ENCODE measurements at places on chromosomes 2 and 18.

DNA sequence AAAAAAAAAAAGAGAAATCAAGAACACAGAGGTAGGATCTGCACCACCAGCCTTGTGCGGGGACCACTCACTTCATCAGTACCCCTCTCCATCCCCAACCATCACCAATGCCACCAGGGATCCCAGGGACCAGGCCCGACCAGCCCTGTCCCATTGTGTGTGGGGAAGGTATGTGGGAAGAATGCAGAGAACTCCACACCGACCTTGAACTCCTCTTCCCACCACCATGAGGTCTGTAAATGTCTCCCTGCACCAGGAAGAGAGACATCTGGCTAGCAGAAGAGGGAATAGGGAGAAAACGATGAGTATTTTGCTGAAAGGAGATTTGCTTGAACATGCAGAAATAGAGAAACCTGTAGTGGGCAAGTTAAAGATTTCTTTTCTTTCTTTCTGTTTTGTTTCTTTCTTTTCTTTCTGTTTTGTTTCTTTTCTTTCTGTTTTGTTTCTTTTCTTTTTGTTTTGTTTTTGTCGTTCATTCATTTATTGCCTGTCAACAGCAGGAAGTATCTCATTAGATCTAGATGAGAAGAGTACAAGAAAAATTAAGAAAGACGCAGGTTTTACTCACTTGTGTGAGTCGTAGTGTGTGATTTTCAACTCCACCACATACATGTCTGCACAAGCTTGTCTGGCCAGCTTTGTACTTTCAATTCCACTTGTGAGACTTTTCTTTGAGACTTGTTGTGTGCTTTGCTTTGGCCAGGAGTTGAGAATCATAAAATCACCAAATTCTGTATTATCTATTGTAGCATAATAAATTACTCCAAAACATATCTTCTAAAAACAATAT, 179.8 kb upstream of the HAAO start:
- no peak for DNase-seq

- no peak for DNase-seq
Observed at GRCh38 chr2:127653421-127654083, 7.6 kb downstream of the GPR17 start.

DNA sequence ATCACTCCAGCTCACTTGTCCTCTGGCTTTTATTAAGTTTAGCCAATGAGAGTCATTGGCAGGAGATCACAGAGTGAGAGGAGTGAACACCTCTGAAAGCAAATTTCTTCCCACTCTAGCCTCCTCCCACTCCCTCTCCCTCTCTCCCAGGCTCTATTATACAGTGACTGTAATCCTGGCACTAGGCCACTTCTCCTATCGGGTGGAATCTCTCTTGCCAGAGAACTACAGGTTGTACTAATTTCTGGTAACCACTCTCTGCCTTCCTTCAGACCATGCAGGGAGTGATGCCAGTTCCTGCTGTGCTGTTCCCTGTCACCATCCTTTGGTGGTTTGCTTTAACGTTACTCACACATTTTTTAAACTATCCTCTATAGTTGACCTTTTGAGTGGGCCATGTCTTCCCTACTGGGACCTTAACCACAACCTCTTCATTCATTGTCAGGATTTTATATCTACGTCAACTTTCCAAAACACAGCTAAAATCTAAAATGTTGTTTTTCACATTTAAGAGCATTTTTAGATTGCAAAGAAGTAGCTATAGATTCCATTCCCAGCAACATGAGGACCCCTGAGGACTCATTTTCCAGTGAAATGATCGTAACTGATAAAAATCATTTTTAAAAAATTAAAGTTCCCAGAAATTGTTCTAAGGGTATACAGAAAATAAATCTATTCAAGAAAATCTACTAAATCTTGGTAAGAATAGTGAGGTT, 217.1 kb downstream of the MREG start:
- no peak for DNase-seq

DNA sequence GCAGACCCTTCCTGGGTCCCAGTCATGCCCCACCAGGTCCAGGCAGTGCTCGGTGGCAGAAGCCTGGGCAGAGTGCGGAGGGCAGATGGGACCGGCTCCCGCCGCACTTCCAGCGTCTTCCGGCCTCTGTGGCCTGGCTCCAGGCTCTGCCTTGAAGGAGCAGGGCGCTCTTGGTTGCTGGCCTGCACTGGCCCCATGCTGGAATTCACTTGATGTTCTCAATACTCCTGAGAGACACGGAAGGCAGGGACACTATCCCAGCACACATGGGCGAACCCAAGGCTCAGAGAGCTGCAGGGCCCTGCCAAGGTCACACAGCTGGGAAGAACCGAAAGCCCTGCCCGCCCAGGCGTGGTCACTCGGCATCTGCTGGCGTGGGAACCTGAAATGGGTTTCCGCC, 87.6 kb upstream of the ODC1 start:
- no peak for DNase-seq

GRCh38 chr2:158060835-158061435, 40.7 kb upstream of the UPP2 start:
- no peak for DNase-seq

- DNase-seq: no peak
Observed at GRCh38 chr2:132632000-132632649, 37.9 kb downstream of the LYPD1 start.

- DNase-seq: no peak
Observed at GRCh38 chr2:148812306-148812705, 62.7 kb upstream of the KIF5C start.

DNA sequence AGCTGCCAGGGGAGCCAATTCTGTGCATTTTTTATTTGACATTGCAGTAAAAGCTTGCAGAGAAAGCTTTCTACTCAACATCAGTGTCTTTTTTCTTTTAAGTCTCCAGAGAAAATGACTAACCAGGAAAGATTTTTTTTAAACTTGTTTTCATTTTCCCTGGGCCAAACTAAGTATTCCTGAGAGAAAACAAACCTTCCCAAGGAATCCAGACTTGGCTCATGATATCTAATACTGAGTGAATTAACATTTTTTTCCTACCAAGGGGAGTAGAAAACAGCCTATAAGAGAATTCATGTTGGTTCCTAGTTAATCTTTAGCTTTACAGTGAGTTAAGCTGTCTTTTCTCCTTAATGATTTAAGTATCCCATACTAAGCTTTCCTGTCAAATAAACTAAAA, 46.7 kb downstream of the DAPL1 start:
- no peak for DNase-seq

DNA sequence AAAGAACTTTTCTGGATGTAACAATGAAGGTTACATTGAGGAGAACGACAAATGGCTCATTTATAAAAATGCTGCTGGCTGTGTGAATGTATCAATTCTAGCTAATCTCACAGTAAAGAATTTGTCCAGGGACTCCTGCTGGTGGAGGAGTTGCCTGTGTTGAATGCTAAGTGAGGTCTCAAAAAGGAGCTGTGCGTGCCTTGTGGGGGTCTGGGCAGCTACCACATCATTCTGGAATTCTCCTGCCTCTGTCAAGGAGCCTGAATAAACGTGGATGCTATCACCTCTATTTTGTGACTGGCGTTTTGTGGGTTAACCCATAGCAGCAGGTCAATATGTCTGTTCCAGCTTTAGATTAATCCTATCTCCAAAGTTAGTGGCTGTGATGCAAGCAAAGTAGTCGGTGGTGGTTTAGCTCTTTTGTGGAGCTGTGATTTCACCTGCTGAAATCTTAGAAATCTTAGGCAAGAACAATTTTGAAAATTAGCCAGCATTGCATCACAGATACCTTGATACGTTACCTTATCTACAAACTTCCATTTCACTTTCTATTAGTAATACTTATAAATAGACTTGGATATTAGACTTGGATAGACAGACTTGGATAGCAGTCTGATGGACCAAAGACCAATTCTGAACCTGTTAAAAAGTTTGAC, 96.8 kb downstream of the MTCL1 start:
- DNase-seq: no peak

DNA sequence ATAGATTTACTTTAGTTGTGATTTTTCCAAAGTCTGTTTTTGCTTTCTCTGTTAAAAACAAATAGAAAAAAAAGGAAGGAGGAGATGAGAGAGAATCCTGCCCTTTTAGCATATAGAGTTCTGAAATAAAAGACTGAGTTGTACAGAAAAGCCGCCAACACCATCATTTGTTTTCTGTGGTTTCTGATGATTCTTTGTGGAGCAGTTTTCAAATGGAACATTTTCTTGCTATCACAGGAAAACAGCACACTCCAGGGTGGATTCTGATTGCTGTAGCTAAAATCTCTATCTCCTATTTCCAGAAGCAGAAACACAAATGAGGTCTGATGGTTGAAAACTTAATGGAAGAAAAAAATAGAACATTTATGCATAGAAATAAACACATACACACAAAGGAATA, 144.6 kb upstream of the L3MBTL4 start:
- DNase-seq: no peak

- DNase-seq: no peak
Observed at GRCh38 chr2:72698300-72698699, 127.5 kb downstream of the EXOC6B start.
